RWPE2 (cell line): ENCODE measurements at places on chromosomes 1 and 21.
A peak's percentile ranks its signal among the peaks of the same experiment; 100 is the strongest.

DNA sequence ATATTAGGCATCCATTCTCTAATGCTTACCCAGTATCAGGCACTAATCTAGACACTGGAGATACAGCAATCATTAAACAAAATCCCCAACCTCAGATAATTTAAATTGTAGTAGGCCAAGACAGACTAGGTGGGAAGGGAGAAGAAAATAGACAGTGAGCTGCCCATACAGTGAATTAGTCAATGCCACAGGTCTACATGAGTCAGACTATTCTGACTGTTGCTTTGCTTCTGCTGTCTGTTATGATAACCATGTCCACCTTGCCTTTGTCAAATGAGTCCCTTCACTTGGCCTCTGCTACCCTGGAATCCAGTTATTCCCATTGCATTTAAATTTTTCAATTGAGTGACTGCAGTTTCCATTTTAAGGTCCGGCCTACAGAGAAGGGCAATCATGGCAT is 59.5 kb downstream of the PIK3R3 start:
- no peak overlapping the region for H3K4me3 ChIP-seq
- no peak for DNase-seq
- H3K36me3 ChIP-seq, result 0 out of 2 replicates have a peak, but pooled peaks cover 6% of the 10 kb centered on the region
- H3K27me3 ChIP-seq, result no peaks in the 10 kb centered on the region
- H3K27ac ChIP-seq, result no peak overlapping the region
- peaks cover 18% of the 10 kb centered on the region for H3K4me1 ChIP-seq

GRCh38 chr1:87686136-87686495 is 357.4 kb downstream of the LMO4 start:
- H3K4me1 ChIP-seq, result no peaks in the 10 kb centered on the region
- H3K36me3 ChIP-seq, result no peaks in the 10 kb centered on the region
- H3K27ac ChIP-seq, result no peak overlapping the region
- no peak for DNase-seq
- no peaks in the 10 kb centered on the region for H3K27me3 ChIP-seq
- H3K4me3 ChIP-seq, result no peak overlapping the region

GRCh38 chr1:94544706-94545490 is 3.3 kb upstream of the F3 start:
- H3K4me3 ChIP-seq, result peak overlapping the region; percentile 90
- peaks cover 32% of the 10 kb centered on the region for H3K4me1 ChIP-seq
- no peaks in the 10 kb centered on the region for H3K27me3 ChIP-seq

GRCh38 chr21:41009398-41010100 is 158.4 kb upstream of the BACE2 start:
- no peak overlapping the region for H3K4me3 ChIP-seq
- no peaks in the 10 kb centered on the region for H3K27me3 ChIP-seq
- DNase-seq, result no peak
- H3K4me1 ChIP-seq, result no peaks in the 10 kb centered on the region
- H3K27ac ChIP-seq, result no peak overlapping the region

DNA sequence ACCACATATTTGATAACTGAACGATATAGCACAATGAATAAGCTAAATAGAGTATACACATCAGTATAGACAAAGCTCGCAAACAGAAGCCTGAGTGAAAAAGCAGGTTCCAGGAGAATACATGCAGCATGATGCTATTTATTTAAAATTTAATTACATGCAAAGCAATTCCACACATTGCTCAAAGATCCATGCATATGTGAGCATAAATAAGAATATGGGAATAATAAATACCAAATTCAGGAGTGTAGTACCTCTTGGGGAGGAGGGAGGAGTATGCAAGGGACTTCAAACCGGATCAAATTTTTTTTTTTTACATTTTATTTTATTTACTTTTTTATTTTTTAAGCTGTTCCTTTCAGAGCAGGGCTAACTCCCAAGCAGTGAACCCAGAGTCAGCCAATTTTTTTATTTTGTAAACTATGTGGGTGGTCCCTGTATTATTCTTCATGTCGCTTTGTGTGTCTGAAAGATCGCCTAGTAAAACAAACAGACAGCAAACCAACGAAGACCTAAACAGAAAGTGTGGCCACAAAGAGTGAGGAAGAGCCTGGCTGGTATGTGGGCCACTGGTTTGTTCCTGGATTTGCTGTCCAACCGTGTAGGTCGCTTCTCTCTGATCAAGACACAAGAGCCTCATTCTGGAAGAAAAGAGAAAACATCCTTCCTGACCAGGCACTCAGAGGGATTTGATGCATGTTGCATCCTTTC is 4.2 kb upstream of the SHISAL2A start:
- H3K36me3 ChIP-seq, result no peaks in the 10 kb centered on the region
- no peaks in the 10 kb centered on the region for H3K4me1 ChIP-seq
- H3K4me3 ChIP-seq, result no peak overlapping the region
- peaks cover 2% of the 10 kb centered on the region for H3K27me3 ChIP-seq
- no peak for DNase-seq
- no peak overlapping the region for H3K27ac ChIP-seq

DNA sequence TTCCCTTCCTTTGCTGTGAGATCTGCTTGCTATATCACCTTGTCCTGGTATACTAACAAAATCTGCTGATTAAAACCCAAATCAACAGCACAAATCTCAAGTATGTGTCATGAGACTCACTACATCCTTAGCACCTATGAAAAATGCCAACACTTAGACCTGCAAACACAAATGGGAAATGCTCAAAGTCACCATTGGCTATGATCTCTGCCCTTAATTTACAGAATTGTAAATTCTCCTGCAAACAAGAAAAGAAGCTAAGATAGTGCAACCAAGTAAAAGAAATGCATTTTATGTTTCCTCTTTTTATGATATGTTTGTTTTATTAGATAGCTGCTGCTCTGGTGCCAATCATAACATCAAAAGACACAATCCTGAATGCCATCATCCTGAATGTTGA is 80.8 kb downstream of the DISC1 start:
- H3K27me3 ChIP-seq, result no peaks in the 10 kb centered on the region
- no peaks in the 10 kb centered on the region for H3K36me3 ChIP-seq
- DNase-seq, result no peak
- H3K27ac ChIP-seq, result no peak overlapping the region
- no peaks in the 10 kb centered on the region for H3K4me1 ChIP-seq
- H3K4me3 ChIP-seq, result no peak overlapping the region

- no peaks in the 10 kb centered on the region for H3K36me3 ChIP-seq
- DNase-seq, result no peak
- no peaks in the 10 kb centered on the region for H3K27me3 ChIP-seq
- H3K4me1 ChIP-seq, result peaks cover 14% of the 10 kb centered on the region
Measured at GRCh38 chr1:178726545-178726944, 1.5 kb downstream of the RALGPS2 start.

- H3K4me1 ChIP-seq, result peaks cover 16% of the 10 kb centered on the region
- no peaks in the 10 kb centered on the region for H3K36me3 ChIP-seq
- no peak for DNase-seq
- no peak overlapping the region for H3K27ac ChIP-seq
- H3K27me3 ChIP-seq, result no peaks in the 10 kb centered on the region
- no peak overlapping the region for H3K4me3 ChIP-seq
Measured at GRCh38 chr21:26686278-26686677, 113.2 kb upstream of the CYYR1 start.

DNA sequence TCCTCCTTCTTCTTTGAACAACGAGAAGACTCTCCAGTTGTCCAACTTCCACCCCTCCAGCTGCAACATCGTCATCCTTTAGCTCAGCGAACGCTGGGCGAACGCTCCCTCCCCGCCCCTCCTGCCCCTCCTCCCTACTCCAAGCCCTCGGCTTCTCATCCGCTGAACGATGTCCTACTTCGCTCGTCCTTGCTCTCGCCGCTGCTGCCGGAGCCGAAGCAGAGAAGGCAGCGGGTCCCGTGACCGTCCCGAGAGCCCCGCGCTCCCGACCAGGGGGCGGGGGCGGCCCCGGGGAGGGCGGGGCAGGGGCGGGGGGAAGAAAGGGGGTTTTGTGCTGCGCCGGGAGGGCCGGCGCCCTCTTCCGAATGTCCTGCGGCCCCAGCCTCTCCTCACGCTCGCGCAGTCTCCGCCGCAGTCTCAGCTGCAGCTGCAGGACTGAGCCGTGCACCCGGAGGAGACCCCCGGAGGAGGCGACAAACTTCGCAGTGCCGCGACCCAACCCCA is at the start of gene BCAN:
TSS of gene BCAN (plus strand) at position 357 of the 504 bp plus-strand sequence. CDS start 3,938 bp downstream, outside the sequence.
- no peaks in the 10 kb centered on the region for H3K36me3 ChIP-seq
- no peak within 1 kb of the TSS for H3K27ac ChIP-seq
- no peak for DNase-seq
- no peak within 1 kb of the TSS for H3K4me3 ChIP-seq
- H3K4me1 ChIP-seq, result no peaks in the 10 kb centered on the region

GRCh38 chr1:157403608-157404007 is 148.7 kb downstream of the FCRL5 start:
- no peak for DNase-seq
- no peaks in the 10 kb centered on the region for H3K27me3 ChIP-seq
- H3K27ac ChIP-seq, result no peak overlapping the region
- no peak overlapping the region for H3K4me3 ChIP-seq
- no peaks in the 10 kb centered on the region for H3K4me1 ChIP-seq

GRCh38 chr1:155307247-155307740 is 1.4 kb upstream of the FDPS start:
- H3K27ac ChIP-seq, result peak overlapping the region; percentile 90
- H3K36me3 ChIP-seq, result peaks cover 25% of the 10 kb centered on the region
- H3K4me1 ChIP-seq, result peaks cover 12% of the 10 kb centered on the region
- no peaks in the 10 kb centered on the region for H3K27me3 ChIP-seq
- no peak for DNase-seq

DNA sequence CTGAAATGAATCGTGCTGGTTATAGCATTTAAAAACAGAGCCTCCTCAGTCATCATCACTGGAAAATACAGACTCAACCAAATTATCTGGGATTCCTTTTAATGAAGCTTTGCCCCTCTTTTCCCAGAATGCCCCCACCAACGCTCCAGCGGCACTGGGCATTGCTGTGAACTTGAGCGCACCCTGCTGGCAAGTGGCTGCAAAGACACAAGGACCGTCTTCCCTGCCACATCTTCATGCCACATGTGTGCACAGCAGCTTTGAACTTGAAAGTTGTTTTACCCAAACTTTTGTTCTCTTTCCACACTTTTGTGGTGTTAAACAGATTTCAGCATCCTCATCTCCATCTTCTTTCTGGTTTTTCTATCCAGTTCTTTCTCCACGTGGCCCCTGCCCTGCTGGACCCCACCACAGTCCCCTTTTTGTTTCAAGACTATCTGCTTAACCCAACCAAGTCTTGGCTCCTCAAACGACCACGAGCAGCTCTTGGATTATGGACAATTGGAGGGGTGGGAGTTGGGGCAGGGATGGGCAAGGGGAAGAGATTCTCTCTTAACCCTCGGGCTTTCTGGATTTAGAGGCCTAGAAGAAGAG is 12.8 kb upstream of the LMX1A start:
- H3K36me3 ChIP-seq, result no peaks in the 10 kb centered on the region
- no peaks in the 10 kb centered on the region for H3K27me3 ChIP-seq
- H3K4me1 ChIP-seq, result peaks cover 11% of the 10 kb centered on the region
- H3K4me3 ChIP-seq, result no peak overlapping the region
- DNase-seq, result no peak
- H3K27ac ChIP-seq, result no peak overlapping the region

DNA sequence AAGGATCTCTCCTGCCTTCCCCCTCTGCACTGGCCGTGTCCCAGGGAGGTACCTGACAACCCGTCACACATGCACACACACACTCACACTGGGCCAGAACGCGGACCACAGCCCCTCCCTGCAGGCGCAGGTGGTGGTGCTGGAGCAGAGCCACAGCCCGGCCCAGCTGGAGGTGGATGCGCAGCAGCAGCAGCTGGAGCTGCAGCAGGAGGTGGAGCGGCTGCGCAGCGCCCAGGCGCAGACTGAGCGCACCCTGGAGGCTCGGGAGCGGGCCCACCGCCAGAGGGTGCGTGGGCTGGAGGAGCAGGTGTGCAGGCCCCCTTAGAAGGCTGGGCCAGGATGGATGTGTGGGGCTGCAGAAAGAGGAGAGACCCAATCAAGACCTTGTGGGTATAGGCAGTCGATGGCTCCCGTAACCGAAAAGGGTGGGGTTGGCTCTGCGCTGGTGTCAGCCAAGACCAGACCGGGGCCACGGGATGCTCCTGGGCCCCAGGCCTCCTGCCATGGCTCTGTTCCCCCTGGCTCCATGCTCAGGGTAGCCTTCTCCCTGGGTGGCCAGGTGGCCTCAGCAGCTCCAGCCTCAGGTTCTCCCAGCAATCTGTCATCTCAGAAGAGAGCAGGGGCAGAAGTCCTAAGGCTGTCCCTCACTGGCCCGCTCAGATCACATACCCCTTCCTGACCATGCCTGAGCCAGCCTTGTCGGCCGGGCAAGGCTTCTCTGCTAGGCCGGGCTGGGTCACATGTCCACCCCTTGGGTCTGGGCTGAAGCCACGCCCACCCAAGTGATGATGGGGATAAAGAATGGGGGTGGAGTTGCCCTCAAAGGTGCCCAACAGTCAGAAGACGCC is 8.9 kb downstream of the MFAP2 start:
- no peak overlapping the region for H3K4me3 ChIP-seq
- H3K27me3 ChIP-seq, result no peaks in the 10 kb centered on the region
- no peaks in the 10 kb centered on the region for H3K4me1 ChIP-seq
- H3K36me3 ChIP-seq, result no peaks in the 10 kb centered on the region

- H3K36me3 ChIP-seq, result no peaks in the 10 kb centered on the region
- H3K4me3 ChIP-seq, result no peak overlapping the region
- H3K27me3 ChIP-seq, result no peaks in the 10 kb centered on the region
- no peak overlapping the region for H3K27ac ChIP-seq
Measured at GRCh38 chr1:65817891-65818290, 25.2 kb downstream of the PDE4B start.

DNA sequence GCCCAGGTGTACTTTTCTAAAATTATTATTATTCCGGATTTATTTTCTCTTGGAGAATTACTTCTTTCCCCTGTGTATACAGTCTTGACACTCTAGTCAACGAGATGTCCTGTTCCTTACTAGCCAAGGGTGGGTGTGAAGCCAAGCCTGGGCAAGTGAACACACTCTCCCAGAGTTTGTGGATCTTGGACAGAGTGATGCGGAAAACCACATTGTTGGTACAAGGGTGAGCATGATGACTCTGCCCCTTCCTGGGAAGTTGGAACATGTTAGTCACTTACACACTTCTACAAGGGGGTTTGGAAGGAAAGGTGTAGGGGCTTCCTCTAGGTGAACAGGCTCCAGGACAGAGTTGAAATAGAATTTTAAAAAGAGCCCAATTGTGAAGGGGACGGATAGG is 20.0 kb upstream of the RD3 start:
- H3K27ac ChIP-seq, result no peak overlapping the region
- no peaks in the 10 kb centered on the region for H3K36me3 ChIP-seq
- H3K4me1 ChIP-seq, result no peaks in the 10 kb centered on the region
- no peak for DNase-seq

- no peak overlapping the region for H3K4me3 ChIP-seq
- peak overlapping the region; percentile 70 for H3K27ac ChIP-seq
- H3K4me1 ChIP-seq, result peaks cover 12% of the 10 kb centered on the region
Measured at GRCh38 chr1:209768354-209768774, 12.5 kb downstream of the TRAF3IP3 start.

DNA sequence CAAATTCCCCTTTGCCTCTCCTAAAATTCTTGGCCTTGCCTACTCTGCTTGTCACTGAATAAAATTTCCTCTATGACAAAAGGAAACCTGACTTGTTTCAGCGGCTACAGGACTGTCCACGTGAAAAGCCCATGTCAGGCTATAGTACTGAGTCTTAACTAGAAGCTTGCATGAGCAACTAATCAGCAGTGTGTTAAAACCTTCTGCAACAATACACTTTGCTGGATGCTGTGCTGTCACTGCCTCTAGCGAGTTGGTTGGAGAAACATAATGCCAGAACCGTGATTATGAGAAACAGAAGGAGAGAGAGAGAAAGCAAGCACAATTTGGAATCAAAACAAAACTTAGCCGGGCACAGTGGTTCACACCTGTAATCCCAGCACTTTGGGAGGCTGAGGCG is 25.7 kb upstream of the SLC30A10 start:
- H3K4me1 ChIP-seq, result no peaks in the 10 kb centered on the region
- H3K4me3 ChIP-seq, result no peak overlapping the region
- no peak for DNase-seq
- no peak overlapping the region for H3K27ac ChIP-seq
- H3K36me3 ChIP-seq, result no peaks in the 10 kb centered on the region
- no peaks in the 10 kb centered on the region for H3K27me3 ChIP-seq

GRCh38 chr1:77538956-77539518 is 143.4 kb downstream of the ZZZ3 start:
- H3K4me1 ChIP-seq, result peaks cover 41% of the 10 kb centered on the region
- H3K36me3 ChIP-seq, result no peaks in the 10 kb centered on the region
- H3K27me3 ChIP-seq, result no peaks in the 10 kb centered on the region
- DNase-seq, result peak; percentile 60
